ENCODE measurements at places on chromosomes 11 and 22.

GRCh38 chr22:19851291-19852176, 3.1 kb downstream of the GNB1L start:
- DNase-seq: no peak

DNA sequence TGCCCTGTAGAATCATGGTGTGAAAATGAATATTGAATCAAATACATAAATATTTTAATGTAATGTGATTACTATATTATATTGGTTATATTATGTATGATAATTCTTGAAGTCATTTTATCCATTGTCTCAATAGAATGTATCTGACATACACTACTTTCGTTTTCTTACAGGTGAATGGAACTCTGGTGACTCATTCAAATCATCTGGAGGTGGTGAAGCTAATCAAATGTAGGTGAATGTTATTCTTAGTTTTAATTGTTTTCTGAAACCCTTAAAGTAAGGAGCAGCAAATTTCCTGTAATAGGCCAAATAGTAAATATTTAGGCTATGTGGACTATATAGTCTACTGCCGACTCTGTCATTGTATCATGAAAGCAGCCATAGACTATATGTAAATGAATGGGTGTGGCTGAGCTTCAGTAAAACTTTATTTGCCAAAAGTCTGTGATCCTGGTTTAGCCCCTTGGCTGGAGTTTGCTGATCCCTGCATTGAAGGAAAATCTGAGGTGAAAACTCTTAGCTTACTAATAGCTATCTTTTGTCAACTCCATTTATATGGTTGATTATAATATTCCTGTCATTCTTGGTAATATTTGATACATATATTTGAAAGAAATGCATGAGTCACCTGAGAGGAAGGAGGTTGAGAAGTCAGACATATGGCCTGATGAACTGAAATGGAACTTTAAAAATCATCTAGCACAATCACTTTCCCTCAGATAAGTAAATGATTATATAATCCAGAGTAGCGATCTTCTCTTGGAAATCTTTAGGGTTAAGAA, 87.2 kb upstream of the GRIK4 start:
- DNase-seq: no peak

GRCh38 chr11:33643167-33643824, 57.3 kb downstream of the C11orf91 start:
- DNase-seq: no peak

DNA sequence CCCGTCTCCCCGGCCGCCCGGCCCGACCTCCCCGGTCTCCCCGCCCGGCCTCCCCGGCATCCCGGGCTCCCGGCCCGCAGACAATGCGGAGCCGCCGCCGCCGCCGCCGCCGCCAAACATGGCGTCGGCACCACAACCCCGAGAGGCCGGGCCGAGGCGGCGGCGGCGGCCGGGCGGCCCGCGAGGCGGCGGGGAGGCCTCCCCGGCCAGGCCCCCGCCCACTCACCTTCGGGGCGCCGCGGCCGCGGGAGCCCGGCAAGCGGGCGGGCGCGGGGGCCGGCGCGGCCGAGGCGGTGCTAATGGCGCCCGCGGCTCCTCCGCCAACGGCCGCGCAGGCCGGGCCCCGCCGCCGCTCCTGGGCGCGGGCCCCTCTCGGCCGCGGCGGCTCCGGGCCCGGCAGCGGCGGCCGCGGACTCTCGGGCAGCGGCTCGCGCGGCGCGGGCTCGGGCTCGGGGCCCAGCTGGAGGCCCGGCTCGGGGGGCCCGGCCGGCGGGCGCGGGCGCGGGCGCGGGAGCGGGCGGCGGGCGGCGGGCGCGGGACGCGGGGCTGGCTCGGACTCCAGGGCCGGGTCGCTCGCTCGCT, 311 bp downstream of the BRD1 start:
- DNase-seq: no peak

GRCh38 chr22:45212992-45213751, 27.5 kb downstream of the KIAA0930 start:
- no peak for DNase-seq

GRCh38 chr11:16792426-16792825, 54.0 kb downstream of the C11orf58 start:
- no peak for DNase-seq

GRCh38 chr22:31089160-31090100, 8.3 kb downstream of the SMTN start:
- DNase-seq: peak; percentile 38

All from stimulated activated CD4-positive, alpha-beta T cell treated with anti-CD3 and anti-CD28 coated beads, Interleukin-4, amount 100 ng/mL, for 24 hours (primary cell).